Activated T-helper 2 cell treated with anti-CD3 and anti-CD28 coated beads, Interferon-gamma antibody, Interleukin-2, Interleukin-4, amounts not matched to agents 10 μg/mL and 5 μg/mL and 100 μg/mL, durations not matched to agents 14 hours and 24 hours and 36 hours (primary cell): ENCODE measurements at places on chromosomes 12 and 14. TPM values are rescaled to one million over a fixed set of nuclear protein-coding genes. Genes with fewer than 3 reads are reported as not detected.

NOXRED1 gene
- total RNA-seq = 0.23 and 0.25 TPM in 2 replicates

LMO3 gene
- not detected in 2 replicates for total RNA-seq

PIWIL1 gene
- not detected in 2 replicates for total RNA-seq

CPSF2 gene
- 101 and 104 TPM in 2 replicates for total RNA-seq

RNU4-1 gene
- 2,603 and 2,662 TPM in 2 replicates for total RNA-seq

LRR1 gene
- 44.2 and 45.4 TPM in 2 replicates for total RNA-seq

TAS2R13 gene
- total RNA-seq = 0.74 and 0.84 TPM in 2 replicates

ALDH1L2 gene
- 1.0 and 1.4 TPM in 2 replicates for total RNA-seq

- H3K27me3 ChIP-seq = peaks cover 1% of the 10 kb centered on the region
- no peak overlapping the region for H3K4me3 ChIP-seq
- peaks cover 33% of the 10 kb centered on the region for H3K4me1 ChIP-seq
- no peak for DNase-seq
These were observed 29.9 kb upstream of the DDHD1 start for GRCh38 chr14:53183056-53183455.

DNA sequence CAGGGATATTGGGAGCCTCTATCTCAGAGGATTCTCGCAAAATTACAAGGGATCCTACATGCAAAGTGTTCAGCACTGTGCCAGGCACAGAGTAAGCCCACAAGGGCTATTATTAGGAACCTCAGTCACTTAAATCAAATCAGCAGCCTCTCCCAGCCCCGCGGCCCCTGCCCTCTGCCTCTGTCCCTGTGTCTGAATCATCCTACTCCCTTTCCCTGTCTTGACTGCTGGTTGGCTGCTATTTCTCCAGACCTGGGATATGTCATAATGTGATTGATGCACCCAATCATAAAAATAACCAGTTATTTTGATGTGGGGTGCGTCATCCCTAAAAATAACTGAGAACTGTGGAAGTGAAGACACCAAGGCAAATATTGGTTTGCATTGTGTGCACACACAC, 176.3 kb downstream of the KSR2 start:
- H3K36me3 ChIP-seq = no peaks in the 10 kb centered on the region
- H3K27ac ChIP-seq = no peak overlapping the region
- H3K4me1 ChIP-seq = no peaks in the 10 kb centered on the region
- no peak for DNase-seq

- no peak for DNase-seq
- peaks cover 20% of the 10 kb centered on the region for H3K4me1 ChIP-seq
- peak overlapping the region; percentile 13 for H3K4me3 ChIP-seq
These were observed 862 bp downstream of the HMGA2 start for GRCh38 chr12:65825183-65825506.

DNA sequence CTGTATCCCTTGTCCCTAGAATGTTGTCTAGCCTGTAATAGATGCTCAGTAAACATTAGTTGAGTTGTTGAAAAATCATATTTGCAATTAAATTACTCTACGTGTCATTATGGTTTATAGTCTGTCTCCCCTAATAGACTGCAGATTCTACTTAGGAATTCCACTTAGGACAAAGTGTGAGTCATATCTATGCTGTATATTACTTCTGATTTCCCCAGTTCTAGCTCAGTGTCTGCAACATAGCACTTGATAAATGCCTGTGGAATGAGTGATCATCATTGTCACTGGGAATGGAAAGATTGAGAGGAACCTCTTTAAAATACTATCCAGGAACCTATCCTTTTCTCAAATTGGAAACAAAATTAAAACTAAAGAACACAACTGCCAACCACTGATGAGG, 99.3 kb downstream of the TBX5 start:
- H3K36me3 ChIP-seq = no peaks in the 10 kb centered on the region
- H3K4me3 ChIP-seq = no peak overlapping the region
- H3K27me3 ChIP-seq = no peaks in the 10 kb centered on the region
- no peak for DNase-seq

GRCh38 chr12:117972301-117972700, 3.5 kb upstream of the KSR2 start:
- no peak overlapping the region for H3K4me3 ChIP-seq
- no peak overlapping the region for H3K27ac ChIP-seq
- H3K27me3 ChIP-seq = peaks cover 24% of the 10 kb centered on the region
- no peak for DNase-seq
- no peaks in the 10 kb centered on the region for H3K36me3 ChIP-seq
- H3K4me1 ChIP-seq = peaks cover 4% of the 10 kb centered on the region

- no peaks in the 10 kb centered on the region for H3K36me3 ChIP-seq
- no peak for DNase-seq
- H3K4me1 ChIP-seq = no peaks in the 10 kb centered on the region
- no peak overlapping the region for H3K27ac ChIP-seq
- no peak overlapping the region for H3K4me3 ChIP-seq
These were observed 193.3 kb downstream of the RAD51B start for GRCh38 chr14:68012871-68013270.

DNA sequence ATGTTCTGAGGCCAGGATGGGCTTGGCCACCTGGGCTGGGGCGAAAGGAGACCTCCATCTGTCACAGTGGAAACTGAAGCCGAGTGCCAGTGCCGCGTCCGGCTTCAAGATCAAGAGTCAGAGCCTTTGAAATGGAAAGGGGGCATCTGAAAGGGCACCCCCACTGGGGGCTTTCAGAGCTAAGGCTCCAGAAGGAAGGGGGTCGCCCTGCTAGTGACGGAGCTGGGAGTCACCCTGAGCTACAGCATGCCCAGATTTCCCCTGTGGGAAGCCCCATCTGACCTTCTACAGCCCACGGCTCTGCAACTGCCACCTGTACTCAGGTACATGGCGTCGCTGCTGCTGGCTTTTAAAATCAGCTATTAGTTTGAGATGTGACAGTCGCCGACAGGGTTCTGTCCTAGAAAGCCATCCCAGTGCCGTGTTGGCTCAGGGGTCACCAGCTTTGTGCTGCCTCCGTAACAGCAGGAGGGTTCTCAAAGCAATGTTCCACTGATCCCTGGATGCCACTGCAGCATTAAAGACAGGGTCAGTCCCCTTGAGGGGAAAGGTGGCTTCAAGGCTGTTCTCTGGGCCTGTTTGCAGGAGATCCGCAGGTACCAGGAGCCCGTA, 31.5 kb downstream of the CCNK start:
- H3K4me3 ChIP-seq = no peak overlapping the region
- peaks cover 18% of the 10 kb centered on the region for H3K36me3 ChIP-seq
- H3K27me3 ChIP-seq = no peaks in the 10 kb centered on the region
- no peak for DNase-seq

DNA sequence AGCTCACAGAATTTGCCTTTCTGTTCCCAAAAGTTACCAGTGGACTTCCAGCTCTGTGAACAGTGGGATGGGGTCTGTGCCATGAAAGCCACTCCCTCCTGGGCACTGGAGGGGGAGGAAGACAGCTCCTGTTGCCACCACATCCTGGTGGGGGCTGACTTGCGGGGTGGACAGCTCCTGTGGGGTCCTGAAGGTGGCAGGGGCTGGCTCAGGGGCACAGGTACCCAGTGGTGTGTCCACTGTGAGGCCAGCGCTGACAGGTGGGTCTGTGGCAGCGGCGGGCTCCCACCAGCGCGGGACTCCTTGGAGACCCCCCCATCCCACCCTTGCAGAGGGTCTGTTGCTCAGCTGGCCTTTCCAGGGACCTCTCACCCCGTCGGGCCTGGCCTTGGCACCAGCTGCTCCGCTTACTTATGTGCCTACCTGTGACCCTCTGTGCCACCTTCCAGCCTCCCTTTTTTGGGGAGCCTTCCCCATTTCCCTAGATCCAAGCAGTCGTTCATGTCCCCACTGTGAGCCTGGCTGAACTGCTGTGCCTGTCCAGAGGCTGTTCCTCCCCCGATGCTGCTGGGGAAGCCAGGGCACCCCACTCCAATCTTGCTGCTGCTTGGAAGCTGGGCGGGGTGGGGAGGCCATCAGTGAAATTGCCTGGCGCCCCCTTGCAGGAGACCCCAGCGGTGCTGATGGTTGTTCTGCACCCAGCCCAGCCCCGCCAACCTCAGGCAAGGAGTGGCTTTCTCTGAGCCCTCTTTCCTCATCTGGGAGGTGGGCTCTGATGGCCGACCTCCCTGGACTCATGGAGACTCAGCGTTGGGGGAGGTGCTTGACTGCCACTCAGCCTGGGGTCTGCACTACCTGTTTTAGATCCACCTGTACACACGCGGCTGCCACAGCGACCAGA, 2.2 kb downstream of the TEDC1 start:
- no peaks in the 10 kb centered on the region for H3K27me3 ChIP-seq
- H3K4me1 ChIP-seq = peaks cover 12% of the 10 kb centered on the region
- H3K36me3 ChIP-seq = peaks cover 6% of the 10 kb centered on the region

GRCh38 chr14:54689928-54690327, 123.0 kb downstream of the SAMD4A start:
- H3K27me3 ChIP-seq = peaks cover 34% of the 10 kb centered on the region
- no peak overlapping the region for H3K27ac ChIP-seq
- H3K4me1 ChIP-seq = peaks cover 25% of the 10 kb centered on the region
- no peak overlapping the region for H3K4me3 ChIP-seq

GRCh38 chr12:70508178-70508577, 129.1 kb downstream of the PTPRB start:
- no peak overlapping the region for H3K27ac ChIP-seq
- no peak overlapping the region for H3K4me3 ChIP-seq
- H3K4me1 ChIP-seq = no peaks in the 10 kb centered on the region
- H3K27me3 ChIP-seq = no peaks in the 10 kb centered on the region
- no peaks in the 10 kb centered on the region for H3K36me3 ChIP-seq
- DNase-seq = no peak

GRCh38 chr14:105534586-105534985, 8.2 kb downstream of the TMEM121 start:
- no peak for DNase-seq
- H3K27ac ChIP-seq = no peak overlapping the region
- peaks cover 2% of the 10 kb centered on the region for H3K4me1 ChIP-seq
- peaks cover 5% of the 10 kb centered on the region for H3K27me3 ChIP-seq
- no peak overlapping the region for H3K4me3 ChIP-seq
- no peaks in the 10 kb centered on the region for H3K36me3 ChIP-seq

DNA sequence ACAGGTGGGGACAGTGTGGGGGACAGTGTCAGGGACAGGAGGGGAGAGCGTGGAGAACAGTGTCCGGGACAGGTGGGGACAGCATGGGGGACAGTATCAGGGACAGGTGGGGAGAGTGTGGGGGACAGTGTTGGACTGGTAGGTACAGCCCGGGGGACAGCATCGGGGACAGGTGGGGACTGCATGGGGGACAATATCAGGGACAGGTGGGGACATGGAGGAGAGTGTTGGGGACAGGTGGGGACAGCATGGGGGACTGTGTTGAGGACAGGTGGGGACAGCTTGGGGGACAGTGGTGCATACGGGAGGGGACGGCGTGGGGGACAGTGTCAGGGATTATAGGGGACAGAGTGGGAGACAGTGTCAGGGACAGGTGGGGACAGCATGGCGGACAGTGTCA, 212.3 kb downstream of the TMEM121 start:
- no peak overlapping the region for H3K27ac ChIP-seq
- H3K4me1 ChIP-seq = no peaks in the 10 kb centered on the region
- no peak overlapping the region for H3K4me3 ChIP-seq
- DNase-seq = no peak
- H3K36me3 ChIP-seq = no peaks in the 10 kb centered on the region
- H3K27me3 ChIP-seq = no peaks in the 10 kb centered on the region

GRCh38 chr12:104303538-104304151, at the start of gene EID3:
TSS of gene EID3 (plus strand) at chr12:104303739. CDS start at chr12:104303935, 196 bp downstream.
- peaks cover 62% of the 10 kb centered on the region for H3K4me1 ChIP-seq
- peak; percentile 91 for DNase-seq
- peaks cover 65% of the 10 kb centered on the region for H3K36me3 ChIP-seq
- H3K4me3 ChIP-seq = peak within 1 kb of the TSS; percentile 90
- H3K27me3 ChIP-seq = no peaks in the 10 kb centered on the region
- peak within 1 kb of the TSS; percentile 99 for H3K27ac ChIP-seq

DNA sequence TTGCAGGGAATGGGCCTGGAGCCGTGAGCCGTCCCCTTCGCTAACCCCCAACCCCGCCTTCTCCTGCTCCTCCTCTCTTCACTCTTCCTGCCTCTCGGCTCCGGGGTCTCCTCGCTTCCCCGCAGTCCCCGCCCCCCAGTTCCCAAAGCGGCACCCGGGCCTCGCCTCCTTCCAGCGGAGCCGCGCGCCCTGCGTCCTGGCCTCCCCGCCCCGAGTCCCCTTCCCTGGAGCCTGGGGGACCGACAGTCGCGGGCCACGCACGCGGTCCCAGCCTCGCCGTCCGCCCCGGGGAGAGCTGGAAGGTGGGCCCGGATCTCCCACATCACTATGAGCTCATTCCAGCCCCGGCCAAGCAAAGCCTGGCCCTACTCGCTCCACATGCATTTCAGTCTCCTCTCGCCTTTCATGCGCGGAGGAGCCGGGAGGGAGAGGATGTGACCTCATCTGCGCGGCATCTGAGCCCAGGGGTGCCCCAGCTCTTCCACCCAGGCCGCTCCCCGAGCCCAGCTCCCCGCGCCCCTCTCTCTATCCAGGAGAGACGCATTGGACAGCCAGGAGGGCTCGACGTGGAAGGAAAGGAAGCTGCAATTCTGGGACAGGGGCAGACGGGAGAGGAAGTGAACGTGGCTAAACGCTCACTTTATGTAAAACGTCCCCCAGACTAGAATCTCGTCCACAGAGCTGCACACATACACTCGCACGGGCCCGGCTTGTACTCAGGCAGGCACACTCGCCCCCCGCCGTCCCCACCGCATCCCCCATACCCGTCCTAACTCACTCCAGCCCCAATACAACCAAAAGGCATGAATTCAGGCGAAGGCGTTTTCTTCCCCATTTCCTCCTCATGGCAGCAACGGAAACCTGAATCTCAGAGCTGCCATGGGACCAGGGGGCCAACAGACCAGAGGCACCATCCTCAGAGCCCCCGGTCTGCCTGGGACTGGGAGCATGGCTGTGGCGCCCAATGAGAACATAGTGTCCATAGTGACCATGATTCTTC, 108.7 kb upstream of the CCND2 start:
- peak overlapping the region; percentile 95 for H3K27ac ChIP-seq
- peak; percentile 64 for DNase-seq
- no peaks in the 10 kb centered on the region for H3K27me3 ChIP-seq
- peak overlapping the region; percentile 84 for H3K4me3 ChIP-seq
- H3K4me1 ChIP-seq = peaks cover 68% of the 10 kb centered on the region

DNA sequence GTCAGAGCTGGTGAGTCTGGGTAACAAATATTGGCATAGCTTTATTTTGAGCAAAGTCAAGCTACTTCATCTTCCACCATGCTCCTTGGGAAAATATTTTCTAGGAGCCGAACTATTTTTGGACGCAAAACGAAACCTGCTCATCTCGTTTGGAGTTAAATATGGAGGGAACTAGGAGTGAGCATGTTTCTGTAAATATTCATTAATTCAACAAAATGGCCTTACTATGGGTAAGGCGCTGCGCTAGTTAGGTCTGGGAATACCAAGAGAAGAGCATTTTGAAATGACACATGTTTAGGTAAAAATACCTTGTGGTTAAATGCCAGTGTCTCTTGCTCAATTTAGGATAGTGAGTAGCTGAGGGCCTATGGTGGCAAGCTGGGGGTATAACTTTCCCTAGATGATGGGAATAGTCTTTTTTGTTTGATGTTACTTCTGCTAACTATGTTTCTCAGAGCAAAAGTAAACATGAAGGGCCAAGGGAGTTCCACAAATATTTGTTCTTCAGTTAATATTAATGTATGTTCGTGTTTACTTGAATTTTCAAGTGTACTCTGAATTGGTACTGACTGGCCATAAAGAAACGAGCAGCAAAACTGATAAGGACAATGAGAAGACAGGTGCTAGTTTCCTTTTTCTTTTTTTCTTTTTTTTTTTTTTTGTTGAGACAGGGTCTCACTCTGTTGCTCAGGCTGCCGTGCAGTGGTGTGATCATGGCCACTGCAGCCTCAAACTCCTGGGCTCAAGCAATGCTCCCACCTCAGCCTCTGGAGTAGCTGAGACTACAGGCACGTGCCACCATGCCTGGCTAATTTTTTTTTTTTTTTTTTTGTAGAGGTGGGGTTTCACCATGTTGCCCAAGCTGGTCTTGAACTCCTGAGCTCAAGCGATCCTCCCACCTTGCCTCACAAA, 77.7 kb downstream of the MAP1LC3B2 start:
- no peak for DNase-seq
- no peak overlapping the region for H3K27ac ChIP-seq
- H3K4me3 ChIP-seq = no peak overlapping the region
